ENCODE measurements at places on chromosomes 5 and 9.

GRCh38 chr9:105290954-105291353 lies 46.5 kb downstream of the SLC44A1 start:
- DNase-seq, result no peak

GRCh38 chr9:135479469-135480052 lies at the start of gene PPP1R26:
Gene PPP1R26 (plus strand): TSS chr9:135479782. CDS start chr9:135484511, 4,729 bp downstream.
- DNase-seq, result no peak

- DNase-seq, result no peak
Observed at GRCh38 chr9:70504834-70505233, 90.4 kb upstream of the KLF9 start.

DNA sequence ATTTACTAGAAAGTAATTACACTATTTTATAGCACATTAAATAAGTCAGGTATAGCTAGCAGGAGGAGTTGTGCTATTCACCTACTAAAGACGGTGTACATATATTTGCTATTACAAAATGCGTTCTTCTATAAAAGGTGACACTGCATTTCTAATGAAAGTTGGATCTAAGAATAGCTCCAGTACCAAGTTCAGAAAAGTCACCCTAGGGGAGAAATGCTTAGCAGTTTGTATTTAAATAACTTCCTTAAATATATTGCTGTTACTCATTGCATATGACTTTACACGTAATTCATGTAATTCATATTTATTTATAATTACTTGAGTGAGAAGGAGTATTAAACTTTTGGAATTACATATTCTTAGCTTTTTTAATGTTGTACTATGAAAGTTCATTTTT lies 7.0 kb upstream of the SUB1 start:
- no peak for DNase-seq

- no peak for DNase-seq
Observed at GRCh38 chr9:134825025-134825424, 55.6 kb upstream of the FCN2 start.

GRCh38 chr5:104915226-104915625 lies 1352.6 kb upstream of the NUDT12 start:
- no peak for DNase-seq

GRCh38 chr9:115757461-115757860 lies 396.1 kb upstream of the PAPPA start:
- no peak for DNase-seq

- DNase-seq, result no peak
Observed at GRCh38 chr5:7876867-7877266, 7.9 kb downstream of the MTRR start.

- DNase-seq, result no peak
Observed at GRCh38 chr9:131994364-131995125, 85.1 kb downstream of the MED27 start.
